Aorta (tissue), 5 donors: ENCODE measurements at places on chromosomes 7 and 10. TPM values are rescaled to one million over a fixed set of nuclear protein-coding genes. Genes with fewer than 3 reads are reported as not detected.

The ZRANB1 gene
- total RNA-seq = 27.6 TPM

The IPMK gene
- total RNA-seq = 4.5 TPM

DNA sequence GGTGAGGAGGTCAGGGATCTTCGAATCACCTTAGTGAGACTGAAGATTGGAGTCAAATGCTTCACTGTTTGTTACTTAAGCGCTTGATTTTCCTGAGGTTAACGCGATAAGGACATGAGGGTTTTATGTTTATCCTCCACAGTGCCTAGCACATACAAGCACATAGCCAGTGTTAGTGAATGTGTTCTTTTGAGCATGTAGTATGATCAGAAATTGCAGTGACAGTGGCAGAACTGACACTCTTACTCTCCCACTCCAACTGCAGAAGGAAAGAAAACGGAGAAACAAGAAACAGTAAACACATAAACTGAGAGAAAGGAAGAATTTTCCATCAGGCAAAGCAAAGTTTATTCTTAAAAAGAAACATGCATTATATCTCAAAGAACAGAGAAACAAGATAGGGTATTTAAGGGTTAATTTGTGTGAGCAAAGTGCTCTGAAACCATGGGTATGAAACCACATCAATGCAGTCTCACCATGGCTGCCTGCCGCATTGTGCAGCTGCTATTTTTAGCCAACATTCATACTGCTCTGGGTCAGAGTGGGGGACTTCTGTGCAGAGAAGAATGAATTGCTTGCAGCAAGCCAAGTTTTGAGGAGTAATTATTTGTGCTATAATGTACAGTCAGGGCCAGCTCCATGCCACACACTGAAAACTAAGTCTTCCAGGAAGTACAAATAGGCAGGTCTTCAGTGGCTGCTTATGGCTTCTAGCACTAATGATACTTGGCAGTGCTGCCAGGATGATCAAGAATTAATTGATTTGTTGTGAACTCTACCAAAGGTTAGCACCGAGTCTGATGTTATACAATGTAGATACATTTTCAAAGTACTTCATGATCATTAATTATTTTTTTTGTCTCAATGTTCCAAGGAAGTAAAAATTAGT lies 152.0 kb downstream of the MACC1 start:
- H3K4me3 ChIP-seq = no peak overlapping the region
- no peak for DNase-seq
- no peaks in the 10 kb centered on the region for H3K36me3 ChIP-seq
- H3K27me3 ChIP-seq = no peaks in the 10 kb centered on the region
- no peak overlapping the region for H3K27ac ChIP-seq

DNA sequence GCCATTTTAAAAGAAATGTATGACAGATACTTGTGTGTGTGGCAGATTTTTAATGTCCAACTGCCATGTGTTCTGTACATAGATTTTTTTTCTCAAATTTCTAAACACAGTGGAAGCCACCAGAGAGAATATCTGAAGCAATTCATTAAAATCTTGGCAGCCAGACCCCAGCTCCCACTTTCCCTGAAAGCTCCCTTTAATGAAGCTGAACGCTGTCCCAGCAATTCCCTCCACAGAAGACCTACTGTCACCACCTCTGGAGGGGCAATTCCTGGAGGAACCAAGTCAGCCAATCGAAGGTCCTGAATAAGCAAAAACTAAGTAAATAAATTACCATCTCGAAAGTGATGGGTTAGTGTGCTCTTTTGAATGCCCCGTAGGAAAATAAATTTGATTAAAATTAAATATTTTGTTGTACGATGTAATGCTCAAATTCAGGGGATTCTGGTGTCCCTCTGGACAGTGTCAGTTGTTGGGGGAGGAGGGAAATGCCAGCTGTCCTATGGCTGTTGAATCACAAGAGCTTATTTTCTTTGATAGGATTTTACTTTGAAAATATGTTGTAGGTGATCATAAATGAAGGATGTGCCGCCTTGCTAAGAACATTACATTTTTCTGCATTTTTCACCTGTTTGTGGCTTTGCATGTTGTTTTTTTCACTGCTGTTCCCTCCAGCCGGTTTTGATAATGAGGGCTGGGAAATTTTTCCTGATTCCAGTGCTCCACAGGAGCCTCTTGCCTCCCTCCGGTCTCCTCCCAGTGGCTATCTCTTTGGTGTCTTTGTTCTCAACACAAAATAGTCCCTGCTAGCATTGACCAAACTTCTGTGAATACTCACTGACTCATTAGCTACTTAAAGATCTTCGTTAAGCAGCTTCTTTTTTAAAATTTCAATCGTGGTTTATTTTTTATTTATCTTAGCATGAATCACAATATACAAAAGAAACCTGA lies 9.2 kb upstream of the GSAP start:
- DNase-seq = no peak
- H3K27ac ChIP-seq = no peak overlapping the region
- no peaks in the 10 kb centered on the region for H3K27me3 ChIP-seq
- H3K4me3 ChIP-seq = no peak overlapping the region
- no peaks in the 10 kb centered on the region for H3K4me1 ChIP-seq
- no peaks in the 10 kb centered on the region for H3K36me3 ChIP-seq

GRCh38 chr7:130888468-130888867 lies 154.5 kb upstream of the KLF14 start:
- no peak for DNase-seq
- no peaks in the 10 kb centered on the region for H3K36me3 ChIP-seq
- H3K27ac ChIP-seq = peak overlapping the region; percentile 12
- no peak overlapping the region for H3K4me3 ChIP-seq
- H3K4me1 ChIP-seq = peaks cover 7% of the 10 kb centered on the region
- no peaks in the 10 kb centered on the region for H3K27me3 ChIP-seq

- H3K36me3 ChIP-seq = peaks cover 6% of the 10 kb centered on the region
- DNase-seq = no peak
- H3K4me3 ChIP-seq = no peak overlapping the region
- H3K4me1 ChIP-seq = no peaks in the 10 kb centered on the region
- no peak overlapping the region for H3K27ac ChIP-seq
Measured at GRCh38 chr10:118332236-118332635, 9.9 kb downstream of the FAM204A start.

DNA sequence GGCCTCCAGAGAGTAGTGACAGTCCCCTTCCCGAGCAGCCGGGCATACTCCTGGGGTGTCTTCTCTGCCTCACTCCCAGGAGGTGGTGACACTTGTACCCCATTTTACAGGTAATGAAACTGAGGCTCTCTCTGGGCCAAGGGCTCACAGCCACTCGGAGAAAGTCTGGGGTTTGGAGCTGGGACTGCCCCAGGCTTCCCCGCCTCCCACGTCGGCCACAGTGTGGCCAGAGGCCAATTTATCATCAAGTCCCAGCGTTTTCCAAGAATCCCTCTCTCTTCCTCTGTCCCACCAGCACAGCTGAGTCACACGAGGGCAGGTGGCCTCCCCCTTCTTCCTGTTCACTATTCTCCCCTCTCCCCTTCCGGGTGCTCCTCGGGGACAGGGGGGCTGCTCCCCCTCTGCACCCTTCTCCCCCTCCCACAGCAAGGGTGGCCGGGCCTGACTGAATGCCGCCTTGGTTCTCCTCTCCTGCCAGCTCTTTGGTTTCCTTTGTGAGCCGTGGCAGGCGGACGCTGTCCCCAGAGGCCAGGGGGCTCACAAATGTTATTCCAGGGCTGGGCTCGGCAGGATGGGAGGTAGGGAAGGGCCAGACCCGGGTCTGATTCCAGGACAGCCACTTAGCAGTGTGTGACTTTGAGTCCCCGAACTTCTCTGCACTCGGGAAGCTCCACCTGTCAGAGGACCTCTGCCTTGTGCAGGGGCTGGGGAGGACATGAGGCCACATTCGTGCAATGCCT lies 17.7 kb downstream of the CLIP2 start:
- H3K4me3 ChIP-seq = no peak overlapping the region
- no peaks in the 10 kb centered on the region for H3K36me3 ChIP-seq
- H3K27me3 ChIP-seq = no peaks in the 10 kb centered on the region
- no peaks in the 10 kb centered on the region for H3K4me1 ChIP-seq
- peak; percentile 84 for DNase-seq
- H3K27ac ChIP-seq = peak overlapping the region; percentile 62

- H3K27ac ChIP-seq = no peak overlapping the region
- no peak overlapping the region for H3K4me3 ChIP-seq
- no peaks in the 10 kb centered on the region for H3K36me3 ChIP-seq
- H3K27me3 ChIP-seq = no peaks in the 10 kb centered on the region
- no peak for DNase-seq
Measured at GRCh38 chr10:68594405-68594804, 34.3 kb downstream of the TET1 start.

- peaks cover 1% of the 10 kb centered on the region for H3K27me3 ChIP-seq
- no peaks in the 10 kb centered on the region for H3K36me3 ChIP-seq
- DNase-seq = no peak
- no peak overlapping the region for H3K4me3 ChIP-seq
- H3K27ac ChIP-seq = no peak overlapping the region
Measured at GRCh38 chr10:106577266-106577665, 587.2 kb downstream of the SORCS1 start.

DNA sequence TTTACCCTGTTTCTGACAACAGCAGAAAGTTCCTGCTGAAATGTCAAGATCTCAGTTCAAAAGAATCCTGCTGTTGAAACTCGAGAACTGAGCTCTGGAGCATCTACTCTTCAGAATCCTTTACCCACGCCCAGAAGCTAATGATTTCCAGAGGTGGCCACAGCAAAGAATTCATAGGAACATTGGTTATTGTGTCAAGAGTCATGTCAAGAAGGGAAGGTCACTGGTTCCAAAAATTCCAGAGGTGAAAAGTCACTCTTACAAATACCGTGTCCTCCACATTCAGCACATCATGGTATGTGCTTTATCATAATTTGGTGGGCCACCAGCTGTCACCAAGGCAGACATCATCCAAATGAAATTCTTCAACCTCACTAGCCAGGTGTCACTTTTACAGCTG lies 394.4 kb upstream of the NPVF start:
- H3K27me3 ChIP-seq = no peaks in the 10 kb centered on the region
- peaks cover 7% of the 10 kb centered on the region for H3K4me1 ChIP-seq
- no peaks in the 10 kb centered on the region for H3K36me3 ChIP-seq
- no peak overlapping the region for H3K27ac ChIP-seq

DNA sequence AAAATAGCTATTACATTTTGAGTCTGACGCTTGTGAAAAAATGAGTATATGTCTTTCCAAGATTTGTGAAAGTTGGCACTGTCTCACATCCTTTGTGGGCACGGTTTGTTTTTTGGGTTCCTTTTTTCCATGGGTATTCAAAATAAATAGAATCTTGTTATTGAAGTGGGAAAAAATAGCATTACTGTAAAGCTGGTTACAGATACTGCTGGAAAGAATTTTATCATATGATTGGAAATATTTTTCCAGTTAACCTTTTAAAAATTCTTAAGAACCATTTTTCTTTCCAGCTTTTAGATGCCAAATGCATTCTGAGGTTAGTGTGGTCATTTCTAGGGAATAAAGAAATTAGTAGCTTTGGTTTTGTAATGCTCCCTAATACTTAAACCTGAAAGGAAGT lies 11.4 kb downstream of the NET1 start:
- no peak overlapping the region for H3K27ac ChIP-seq
- H3K4me3 ChIP-seq = no peak overlapping the region
- peaks cover 5% of the 10 kb centered on the region for H3K4me1 ChIP-seq
- no peak for DNase-seq
